Vagina (tissue), 2 donors: ENCODE measurements at places on chromosomes 3 and 15. TPM values are rescaled to one million over a fixed set of nuclear protein-coding genes. Genes with fewer than 3 reads are reported as not detected.

TP63 gene
- total RNA-seq, result 144 TPM

DNA sequence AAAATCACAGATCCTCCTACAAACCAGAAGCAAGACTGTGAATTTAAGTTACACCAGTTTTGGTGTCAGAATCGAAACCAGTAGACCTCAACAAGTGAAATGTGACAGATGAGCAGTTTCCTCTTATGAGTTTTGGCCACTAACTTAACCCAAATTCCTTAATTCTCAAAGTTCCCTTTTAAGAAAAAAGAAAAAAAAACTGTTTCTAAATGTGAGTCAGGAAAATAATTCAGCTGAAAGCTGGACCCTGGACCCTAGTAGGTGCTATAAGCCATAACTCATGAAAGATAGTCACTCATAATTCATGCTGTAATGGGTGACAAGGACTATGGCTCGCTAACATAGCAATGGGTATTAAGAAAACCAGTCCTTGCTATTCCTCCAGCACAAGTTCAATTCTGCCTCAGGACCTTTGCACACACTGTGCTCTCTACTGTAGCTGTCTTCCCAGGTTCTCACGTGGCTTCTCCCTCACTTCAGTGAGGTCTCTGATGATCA is 9.0 kb upstream of the THRB start:
- DNase-seq, result no peak

DNA sequence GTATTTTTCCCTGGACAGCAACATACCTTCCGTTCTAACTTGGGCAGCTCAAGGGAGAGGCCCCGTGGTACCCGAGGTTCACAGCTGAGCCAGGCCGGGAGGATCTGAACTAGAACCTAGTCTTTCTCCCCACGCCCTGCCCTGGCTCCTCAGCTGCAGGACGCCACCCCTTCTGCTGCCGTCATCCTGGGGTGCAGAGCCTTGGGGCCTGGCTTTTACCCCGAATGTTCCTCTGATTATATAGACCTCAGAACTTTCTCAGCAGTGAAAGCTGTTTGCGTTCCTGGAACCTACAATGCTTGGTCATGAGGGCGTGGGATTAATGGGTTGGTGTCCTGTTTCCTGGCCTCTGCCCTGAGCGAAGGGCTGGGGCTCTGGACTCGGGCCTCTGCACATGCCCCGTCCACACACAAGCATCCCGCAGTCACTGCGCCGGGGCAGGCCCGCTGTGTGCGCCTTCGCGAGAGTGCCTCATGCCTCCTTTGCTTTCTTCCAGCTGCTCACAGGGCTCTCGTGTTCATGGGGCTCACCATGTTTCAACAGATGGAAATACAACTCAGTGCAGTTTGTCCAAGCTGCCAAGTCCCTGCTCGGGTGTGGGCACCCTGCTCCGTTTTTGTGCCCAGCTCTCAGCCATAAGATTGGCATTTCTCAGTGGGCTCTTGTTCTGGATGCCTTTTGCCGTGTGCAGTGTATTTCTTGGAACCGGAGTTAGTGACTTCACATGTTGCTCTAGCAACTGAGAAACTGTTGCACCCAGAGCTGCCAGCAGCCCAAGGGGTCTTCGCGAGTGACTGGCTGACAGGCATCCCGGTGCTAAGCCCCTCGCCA is 20.4 kb downstream of the SYNM start:
- DNase-seq, result no peak

GRCh38 chr3:132083583-132084279 is 48.9 kb upstream of the CPNE4 start:
- DNase-seq, result no peak

- DNase-seq, result no peak
These were observed 441 bp upstream of the UCN2 start for GRCh38 chr3:48564022-48564421.

DNA sequence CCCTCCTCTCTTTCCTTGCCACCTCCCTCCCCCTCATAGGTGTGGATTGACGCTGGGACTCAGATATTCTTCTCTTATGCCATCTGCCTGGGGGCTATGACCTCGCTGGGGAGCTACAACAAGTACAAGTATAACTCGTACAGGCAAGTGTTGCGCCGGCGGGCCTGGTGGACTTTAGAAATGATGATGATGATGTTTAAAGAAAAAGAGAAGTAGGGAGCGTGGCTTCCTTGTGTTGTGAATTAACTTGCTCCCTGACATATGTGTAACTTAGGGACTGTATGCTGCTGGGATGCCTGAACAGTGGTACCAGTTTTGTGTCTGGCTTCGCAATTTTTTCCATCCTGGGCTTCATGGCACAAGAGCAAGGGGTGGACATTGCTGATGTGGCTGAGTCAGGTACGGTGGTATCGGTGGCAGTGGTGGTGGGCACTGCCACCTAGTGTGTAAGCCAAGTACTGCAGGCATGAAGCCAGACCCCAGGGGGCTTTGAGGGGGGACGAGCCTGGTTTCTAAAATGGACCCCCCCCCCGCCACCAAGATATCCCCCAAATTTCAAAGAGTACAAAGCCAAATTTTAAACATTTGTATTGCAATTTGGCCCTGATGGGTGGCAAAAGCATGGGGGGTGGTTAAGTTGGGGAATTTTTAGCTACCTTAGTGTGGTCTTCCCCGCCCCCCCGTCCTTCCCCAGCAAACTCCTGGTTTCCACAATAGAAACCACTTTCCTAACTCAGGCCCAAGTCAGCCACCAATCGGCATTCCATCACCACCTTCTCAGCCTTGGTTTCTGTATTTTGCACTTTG is 65.6 kb downstream of the SLC6A6 start:
- no peak for DNase-seq

GRCh38 chr15:98952381-98952803 is 55.2 kb downstream of the PGPEP1L start:
- DNase-seq, result no peak

GRCh38 chr3:149234671-149235245 is 13.1 kb upstream of the CP start:
- DNase-seq, result no peak

GRCh38 chr3:118548434-118548833 is 486.2 kb downstream of the IGSF11 start:
- DNase-seq, result no peak

DNA sequence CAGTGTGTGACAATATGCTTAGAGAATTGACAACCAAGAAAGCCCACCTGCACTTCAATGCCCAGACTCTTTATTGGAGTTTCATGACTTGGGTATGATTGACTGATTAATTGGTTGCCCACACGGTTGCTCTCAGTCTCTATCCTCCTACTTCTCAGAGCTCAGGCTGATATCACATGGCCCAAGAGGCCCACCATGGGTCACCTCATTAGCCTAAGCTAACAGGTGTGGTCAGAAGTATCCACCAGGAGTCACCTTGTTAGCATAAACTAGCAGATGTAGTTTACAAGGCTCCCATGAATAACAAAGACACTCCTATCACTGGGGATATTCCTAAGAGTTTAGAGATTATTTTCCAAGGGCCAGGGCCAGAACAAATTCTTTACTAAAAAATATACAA is 120.2 kb upstream of the MBNL1 start:
- no peak for DNase-seq

CELSR3 gene
- 2.2 TPM for total RNA-seq

KY gene
- 3.7 TPM for total RNA-seq

KCNH8 gene
- total RNA-seq, result 2.0 TPM

GRCh38 chr3:18618723-18619122 is 193.6 kb upstream of the SATB1 start:
- no peak for DNase-seq

FAM81A gene
- total RNA-seq, result 0.49 TPM

DNA sequence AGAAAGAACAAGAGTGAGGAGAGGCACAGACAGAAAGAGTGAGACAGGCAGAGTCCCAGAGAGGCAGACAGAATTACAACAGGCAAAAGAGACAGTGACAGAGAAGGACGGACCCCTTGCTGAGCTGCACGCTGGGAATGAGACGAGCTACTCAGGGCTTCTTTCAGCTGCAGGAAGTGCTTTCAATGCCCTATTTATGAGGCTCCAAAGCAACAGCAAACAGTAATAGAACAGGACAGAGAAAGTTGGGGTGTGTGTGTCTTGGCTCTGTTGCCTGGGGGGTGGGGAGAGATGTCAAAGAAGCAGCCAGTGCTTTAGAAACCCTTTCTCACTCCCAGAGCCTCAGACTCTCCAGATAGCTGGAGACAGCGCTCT is 502 bp upstream of the TIMP4 start:
- DNase-seq, result no peak
